ENCODE measurements at places on chromosomes 4 and X.

DNA sequence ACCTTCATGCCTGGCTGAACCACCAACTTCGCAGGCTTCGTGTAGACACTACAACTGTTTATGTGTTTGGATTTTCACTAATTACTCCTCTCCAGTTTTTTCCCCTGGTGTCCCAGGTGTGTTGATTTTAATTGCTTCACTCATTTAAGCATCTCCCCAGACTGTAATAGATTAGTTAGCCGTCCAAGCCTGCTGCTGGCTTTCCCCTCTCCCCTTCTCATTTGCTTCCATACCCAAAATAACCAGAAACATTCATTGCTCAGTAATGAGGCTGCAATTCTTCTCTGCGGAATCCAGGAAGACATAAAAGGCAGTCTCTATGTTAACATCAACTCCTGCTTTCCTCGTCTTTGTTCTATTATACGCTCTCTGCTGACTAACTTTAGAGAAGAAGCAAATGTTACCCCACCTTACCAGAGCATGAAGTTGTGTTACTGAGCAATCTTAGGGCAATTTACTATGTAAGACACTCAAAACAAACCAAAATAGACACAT is 37.9 kb upstream of the SCRG1 start:
- DNase-seq: no peak

- peak; percentile 2 for DNase-seq
Observed at GRCh38 chrX:69424161-69424560, 80.0 kb upstream of the NALF2 start.

DNA sequence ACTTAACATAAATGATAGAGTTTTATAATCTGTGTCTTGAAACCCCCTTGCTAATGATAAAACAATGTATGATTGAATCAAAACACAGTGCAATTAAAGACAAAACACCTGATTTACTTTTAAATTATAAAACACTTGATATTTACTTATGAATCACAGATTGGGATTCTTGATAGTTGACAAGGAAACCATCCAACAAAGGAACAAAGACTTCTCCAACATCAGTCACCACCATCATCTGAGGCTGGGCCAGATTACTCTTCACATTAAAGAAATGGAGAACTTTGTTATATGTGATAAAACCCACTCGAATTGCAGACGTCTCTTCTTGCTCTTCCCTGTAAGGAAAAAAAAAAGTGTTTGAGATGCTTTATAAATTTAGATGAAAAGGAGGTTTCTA is 67.4 kb downstream of the METTL14 start:
- no peak for DNase-seq

DNA sequence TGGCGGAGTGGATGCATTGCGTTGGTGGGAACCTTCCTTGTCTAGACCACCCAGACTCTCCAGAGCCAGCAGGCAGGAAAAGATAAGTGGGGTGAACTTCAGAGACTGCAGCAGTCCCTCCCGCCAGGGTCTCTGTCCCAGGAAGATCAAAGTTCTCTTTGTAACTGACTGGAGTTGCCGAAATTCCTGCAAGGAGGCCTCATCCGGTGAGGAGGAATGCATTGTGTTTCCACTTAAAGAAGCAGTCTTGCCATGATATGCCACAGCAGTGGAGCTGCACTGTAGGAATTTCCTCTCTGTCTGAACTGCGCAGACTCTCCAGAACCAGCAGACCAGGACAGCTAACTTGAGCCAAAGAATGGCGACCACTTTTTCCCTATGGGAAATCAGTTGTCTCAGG is 1190.4 kb downstream of the TECRL start:
- no peak for DNase-seq

GRCh38 chrX:118675966-118676349 is 51.4 kb upstream of the IL13RA1 start:
- no peak for DNase-seq

DNA sequence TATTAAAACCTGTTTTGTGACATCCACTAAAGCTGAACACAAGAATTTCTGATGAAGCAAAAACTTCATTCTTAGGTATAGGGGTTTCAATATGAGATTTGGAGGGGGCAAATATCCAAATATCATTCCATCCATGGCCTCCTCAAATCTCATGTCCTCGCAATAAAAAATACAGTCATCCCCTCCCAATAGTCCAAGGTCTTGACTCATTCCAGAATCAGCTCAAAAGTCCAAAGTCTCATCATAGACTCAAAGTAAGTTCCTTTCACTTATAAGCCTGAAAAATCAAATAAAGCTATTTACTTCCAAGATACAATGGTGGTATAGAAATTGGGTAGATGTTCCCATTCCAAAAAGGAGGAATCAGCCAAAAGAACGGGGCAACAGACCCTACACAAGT is 213.4 kb downstream of the SCFD2 start:
- DNase-seq: no peak

DNA sequence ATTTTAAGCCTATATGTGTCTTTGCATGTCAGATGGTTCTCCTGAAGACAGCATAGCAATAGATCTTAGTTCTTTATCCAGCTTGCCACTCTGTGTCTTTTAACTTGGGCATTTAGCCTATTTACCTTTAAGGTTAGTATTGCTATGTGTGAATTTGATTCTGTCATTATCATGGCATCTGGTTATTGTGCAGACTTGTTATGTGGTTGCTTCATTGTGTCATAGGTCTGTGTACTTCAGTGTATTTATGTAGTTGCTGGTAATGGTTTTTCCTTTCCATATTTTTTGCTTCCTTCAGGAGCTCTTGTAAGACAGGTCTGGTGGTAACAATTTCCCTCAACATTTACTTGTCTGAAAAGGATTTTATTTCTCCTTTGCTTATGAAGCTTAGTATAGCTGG is 1443.5 kb downstream of the FAM133A start:
- no peak for DNase-seq

- no peak for DNase-seq
Observed at GRCh38 chr4:156584100-156584499, 387.5 kb downstream of the PDGFC start.

GRCh38 chr4:185219551-185220344 is 10.3 kb downstream of the SNX25 start:
- no peak for DNase-seq

DNA sequence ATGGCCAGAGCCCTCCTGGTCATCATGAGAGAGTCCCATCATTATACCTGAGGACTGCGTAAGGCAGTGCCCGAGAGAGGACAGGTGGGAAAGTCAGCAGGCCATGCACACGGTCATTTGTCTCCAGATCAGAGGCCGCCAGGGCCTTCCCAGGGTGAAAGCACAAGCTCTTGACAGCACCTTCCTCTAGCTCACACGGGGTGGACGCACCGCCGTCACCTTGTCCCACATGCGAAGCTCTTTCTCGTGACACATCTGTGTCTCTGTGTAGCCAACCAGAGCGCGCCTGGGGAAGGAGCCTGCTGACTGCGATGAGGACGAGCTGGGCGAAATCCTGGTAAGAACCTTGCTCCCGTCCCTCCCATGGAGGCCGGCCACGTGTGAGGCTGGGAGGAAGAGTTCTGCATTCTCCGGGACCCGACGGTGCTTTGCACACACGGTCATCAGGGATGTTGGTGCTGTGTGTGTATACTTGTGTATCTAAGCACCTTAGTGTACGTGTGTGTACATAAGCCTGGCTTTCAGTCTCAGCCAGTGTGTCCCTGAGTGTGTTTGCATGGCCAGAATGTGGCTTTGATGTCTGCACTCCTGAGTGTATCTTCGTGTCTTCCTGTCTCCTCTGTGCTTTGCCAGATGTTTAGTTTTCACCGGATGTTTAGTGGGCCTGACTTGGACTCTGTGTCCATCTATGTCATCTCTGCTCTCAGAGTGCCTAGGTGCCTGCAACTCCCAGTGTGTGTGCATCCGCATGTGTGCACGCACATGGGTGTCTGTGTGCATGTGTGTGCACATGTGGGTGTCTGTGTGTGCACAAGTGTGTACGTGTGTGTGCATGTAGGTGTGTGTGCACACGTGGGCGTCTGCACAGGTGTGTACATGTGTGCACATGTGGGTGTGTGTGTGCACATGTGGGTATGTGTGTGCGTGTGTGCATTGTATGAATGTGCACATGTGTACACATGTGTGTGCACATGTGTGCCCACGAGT is 15.1 kb downstream of the ATP5ME start:
- DNase-seq: no peak

DNA sequence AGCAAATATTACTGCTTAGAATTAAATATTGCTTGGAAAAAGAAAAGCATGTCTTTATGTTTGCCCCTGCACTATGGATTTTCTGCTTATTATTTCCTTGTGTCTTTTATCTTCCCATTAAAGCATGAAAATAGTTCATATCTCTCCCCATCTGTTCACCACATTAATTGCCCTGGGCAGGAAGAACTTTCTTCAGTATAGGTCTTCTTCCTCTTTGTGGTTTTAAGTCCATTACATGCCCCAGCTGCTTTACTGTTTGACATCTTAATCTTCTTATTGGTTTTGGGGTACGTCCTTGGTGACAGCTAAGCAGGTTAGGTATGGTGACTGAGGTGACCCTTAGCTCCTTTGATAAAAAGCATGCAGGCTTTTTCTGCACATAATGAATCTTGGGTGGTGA is 157.3 kb downstream of the AASDH start:
- no peak for DNase-seq

DNA sequence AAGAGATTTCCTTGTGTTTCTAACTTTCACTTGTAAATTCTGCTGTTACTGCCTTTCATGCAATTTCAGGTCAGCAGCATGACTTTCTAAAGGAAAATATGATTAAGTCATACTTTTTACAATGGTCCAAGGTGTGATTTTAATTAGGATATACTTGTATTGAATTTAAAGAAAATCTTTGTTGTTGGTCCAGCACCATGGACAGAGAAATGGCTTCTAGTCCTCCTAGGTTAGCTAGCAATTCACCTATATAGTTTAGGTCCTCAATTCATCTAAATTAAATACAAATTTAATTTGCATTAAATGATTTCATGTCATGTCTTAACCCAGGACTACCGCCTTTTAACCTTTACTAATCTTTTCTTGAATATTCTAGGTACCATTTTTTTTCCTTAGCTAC is 304.9 kb upstream of the RPS6KA3 start:
- no peak for DNase-seq
